Stimulated activated CD4-positive, alpha-beta T cell treated with anti-CD3 and anti-CD28 coated beads, Interleukin-4, amount 100 ng/mL, for 24 hours (primary cell): ENCODE measurements at places on chromosomes 5 and 9.

DNA sequence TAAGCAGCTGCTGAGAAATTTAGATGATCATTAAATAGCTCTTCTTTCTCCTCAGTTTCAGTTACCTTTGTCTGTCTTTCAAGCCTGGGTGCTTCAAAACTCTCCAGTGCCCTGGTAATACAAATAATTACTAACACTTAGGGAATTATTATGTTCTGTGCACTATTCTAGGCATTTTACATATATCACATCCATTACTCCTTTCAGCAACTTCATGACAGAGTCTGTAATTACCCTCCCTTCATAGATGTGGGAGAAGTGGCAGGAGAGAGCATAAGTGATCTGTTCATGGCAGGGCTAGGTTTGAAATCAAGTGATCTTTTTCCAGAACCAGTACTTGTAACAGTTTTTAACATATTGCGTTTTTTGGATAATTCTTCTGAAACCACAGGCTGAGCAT lies 32.0 kb downstream of the MAN2A1 start:
- no peak for DNase-seq

GRCh38 chr5:127299678-127300077 lies 9.1 kb downstream of the MEGF10 start:
- no peak for DNase-seq

GRCh38 chr9:114687034-114687433 lies 5.0 kb upstream of the TEX48 start:
- DNase-seq, result no peak

GRCh38 chr5:140111011-140111858 lies 2.7 kb upstream of the PURA start:
- DNase-seq, result no peak

DNA sequence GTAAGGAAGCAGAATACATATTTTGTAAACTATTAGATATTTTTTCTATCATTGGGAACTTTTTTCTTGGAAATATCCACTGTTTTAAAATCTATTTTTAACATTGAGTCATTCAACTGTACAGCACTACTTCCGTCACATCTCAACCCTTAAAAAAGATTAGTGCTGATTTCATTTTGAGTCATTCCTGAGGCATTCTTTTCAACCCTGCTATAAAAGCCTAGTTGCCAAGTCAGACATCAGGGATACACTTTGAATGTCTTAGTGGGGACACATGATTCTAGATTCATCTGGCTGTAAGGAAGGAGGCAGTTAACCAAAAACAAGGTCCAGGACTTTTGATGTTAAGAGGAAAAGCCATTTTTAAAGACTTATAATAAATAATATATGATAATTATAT lies 160.9 kb downstream of the GIN1 start:
- no peak for DNase-seq

DNA sequence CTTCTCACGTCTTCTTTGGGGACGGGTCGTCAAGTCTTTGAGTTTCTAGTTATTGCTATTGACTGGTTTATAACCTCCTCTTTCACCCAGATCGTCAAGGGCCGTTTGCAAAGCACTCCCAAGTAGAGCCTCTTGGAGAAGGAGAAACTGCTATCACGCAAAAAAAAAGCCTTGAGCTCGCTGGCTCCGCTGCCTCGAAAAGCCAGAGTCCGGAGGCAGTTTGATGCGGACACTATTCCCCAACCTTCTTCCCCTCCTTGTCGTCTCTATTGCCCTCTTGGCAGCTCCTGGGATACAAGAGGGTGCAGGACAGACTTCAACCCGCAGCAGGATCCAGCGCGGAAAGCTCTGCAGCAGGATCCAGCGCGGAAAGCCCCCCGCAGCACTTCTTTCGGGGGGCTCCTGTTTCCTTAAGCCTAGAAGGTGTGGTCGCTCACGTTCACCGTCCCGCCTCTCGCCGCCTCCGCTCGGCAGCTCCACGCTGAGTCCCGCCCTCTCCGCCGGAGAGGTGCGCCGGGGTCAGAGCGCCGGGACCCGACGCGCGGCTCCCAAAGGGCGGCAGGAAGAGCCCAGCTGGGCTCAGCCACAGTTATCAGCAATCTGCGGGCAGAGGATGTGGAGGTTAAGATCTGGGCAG lies at the start of gene PCDHAC1:
TSS of gene PCDHAC1 (plus strand) at position 494 of the 637 bp plus-strand sequence. CDS start 594 bp downstream, outside the sequence.
- DNase-seq, result no peak

DNA sequence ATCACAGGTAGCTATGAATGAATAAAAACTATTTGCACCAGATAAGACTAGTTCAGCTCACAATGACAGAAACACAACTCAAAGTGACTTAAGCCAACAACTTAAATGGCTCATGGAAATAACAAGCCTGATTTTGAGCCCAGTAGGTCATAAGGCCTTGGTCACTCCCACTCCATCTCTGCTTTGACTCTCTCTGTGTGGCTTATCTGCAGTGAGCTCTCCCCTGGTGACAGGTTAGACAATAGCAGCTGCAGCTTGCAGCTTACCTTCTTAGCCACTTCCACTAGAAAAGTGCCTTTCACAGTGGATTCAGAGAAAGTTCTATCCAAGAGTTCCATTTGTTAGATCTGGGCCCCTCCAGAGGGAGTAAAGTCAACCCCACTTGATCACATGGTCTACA lies 315.7 kb downstream of the RAB3C start:
- no peak for DNase-seq

GRCh38 chr5:79582186-79582585 lies 30.1 kb upstream of the TENT2 start:
- no peak for DNase-seq

DNA sequence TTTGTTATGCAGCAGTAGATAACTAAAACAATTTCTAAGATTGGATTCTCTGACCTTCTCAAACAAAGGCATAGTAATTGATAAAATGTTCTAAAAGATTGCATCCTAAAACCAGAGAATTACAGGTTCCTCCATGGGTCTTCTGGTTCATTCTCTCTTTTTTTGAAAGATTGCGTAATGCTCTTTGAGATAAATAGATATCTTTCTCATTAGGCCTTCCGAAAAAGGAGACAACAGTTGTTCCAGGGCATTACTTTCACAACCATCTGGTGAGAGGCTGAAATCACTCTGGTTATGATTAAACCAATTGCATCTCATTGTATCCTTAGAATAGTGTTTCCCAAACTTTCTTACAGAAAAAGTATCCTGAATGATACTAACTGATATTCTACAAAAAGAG lies 174.7 kb upstream of the NREP start:
- no peak for DNase-seq

GRCh38 chr5:151156507-151157420 lies 815 bp downstream of the ANXA6 start:
- DNase-seq, result peak; percentile 39

DNA sequence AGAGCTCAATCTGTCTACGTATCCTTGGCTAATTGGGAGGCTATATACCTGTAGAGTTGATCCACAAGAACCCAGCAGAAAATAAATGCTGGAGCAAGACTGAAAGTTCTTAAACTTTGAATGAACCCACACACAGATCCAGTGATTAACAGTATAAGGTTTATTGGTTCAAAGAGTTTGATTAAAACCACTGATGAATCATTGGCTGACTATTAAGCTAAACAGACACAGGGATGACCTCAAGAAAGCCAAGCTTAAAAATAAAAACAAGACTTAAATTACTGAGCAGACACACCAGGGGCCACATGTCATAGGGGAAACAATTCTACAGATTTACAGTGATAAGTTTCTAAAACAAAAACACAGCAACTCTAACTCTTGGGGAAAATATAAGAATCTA lies 163.6 kb downstream of the SPATA31D1 start:
- no peak for DNase-seq

DNA sequence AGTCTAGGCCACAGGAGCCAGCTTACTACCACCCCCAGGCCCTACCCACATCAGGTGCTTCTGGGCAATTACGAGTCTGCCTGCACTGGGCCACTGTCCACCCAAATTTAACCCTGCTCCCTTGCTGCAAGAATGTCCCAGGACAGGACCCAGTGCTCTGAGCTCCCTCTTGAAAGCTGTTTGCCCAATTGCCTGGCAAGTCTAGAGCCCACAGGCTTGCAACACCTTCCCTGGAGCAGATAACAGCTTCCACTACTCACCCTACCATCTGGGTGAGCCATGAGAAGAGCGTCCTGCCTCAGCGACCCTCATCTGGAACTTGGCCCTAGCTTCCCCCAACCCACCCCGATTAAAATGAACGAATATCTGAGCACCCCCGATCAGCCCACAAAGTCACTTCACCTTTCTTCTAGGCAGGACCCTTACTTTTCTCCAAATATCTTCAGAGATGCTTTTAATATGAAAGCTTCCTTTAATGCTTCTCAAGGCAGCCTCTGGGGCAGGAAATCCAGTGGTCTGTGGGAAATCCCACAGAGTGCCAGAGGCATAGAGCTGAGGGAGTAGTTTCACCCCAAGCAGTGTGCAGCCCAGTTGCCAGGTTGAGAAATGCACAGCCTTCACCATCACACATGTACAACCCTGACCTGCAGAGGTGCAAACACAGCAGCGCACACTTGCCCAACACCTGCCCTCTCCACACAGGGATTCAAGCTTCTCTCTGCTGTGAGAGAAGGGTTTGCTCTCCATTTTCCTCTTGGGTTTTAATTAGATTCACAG lies 10.6 kb downstream of the ACSL6 start:
- DNase-seq, result no peak

DNA sequence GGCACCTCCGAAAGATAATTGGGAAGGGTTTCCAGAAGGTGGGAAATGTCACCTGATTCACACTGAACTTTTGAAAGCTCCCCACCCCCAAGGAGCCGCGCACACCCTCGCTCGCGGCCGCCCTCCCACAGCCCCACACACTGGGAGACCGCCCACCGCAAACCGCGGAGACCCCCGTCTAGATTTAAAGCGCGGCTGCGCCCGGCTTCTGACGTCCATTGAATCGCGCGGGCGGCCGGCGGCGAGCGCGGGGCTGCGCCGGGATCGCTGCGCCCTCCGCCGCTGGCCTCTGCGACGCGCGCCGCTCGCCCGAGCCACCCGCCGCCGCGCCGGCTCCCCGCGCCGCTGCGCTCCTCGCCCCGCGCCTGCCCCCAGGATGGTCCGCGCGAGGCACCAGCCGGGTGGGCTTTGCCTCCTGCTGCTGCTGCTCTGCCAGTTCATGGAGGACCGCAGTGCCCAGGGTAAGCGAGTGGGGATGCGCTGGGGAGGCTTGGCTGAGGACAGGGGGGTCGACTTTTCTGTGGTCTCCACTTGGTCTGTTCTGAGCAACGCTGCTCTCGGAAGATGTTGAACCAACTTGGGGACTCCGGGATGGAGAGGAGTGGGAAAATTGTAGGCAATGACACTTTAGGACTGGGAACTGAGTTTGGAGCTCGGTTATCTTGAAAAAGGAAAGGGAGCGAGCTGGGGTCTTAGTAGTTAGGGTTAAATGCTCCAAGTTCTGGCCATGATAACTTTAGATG lies at the start of gene FST:
TSS of gene FST (plus strand) at position 214 of the 743 bp plus-strand sequence. CDS start at position 377, 163 bp downstream.
- DNase-seq, result no peak

- DNase-seq, result no peak
Measured at GRCh38 chr9:120175031-120175430, 404.9 kb downstream of the CDK5RAP2 start.

DNA sequence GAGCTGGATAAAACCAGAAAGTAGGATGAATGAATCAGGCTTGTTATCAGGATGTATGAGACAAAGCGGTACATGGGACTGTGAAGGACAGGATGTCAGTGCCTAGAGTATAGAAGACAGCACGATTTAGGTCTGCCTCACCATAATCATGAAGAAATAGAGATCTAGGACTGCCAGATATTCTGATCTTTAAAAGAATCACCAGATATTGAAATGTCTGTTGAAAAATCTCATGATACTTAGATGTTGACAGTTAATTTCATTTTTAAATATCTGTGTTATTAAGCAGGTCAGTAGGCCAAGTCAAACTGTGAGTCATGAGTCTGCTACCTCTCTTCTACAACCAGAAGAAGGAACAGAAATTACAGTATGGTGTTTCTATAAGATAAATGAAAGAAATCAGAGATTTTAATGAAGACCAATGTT lies 65.0 kb downstream of the ST8SIA4 start:
- DNase-seq, result no peak

DNA sequence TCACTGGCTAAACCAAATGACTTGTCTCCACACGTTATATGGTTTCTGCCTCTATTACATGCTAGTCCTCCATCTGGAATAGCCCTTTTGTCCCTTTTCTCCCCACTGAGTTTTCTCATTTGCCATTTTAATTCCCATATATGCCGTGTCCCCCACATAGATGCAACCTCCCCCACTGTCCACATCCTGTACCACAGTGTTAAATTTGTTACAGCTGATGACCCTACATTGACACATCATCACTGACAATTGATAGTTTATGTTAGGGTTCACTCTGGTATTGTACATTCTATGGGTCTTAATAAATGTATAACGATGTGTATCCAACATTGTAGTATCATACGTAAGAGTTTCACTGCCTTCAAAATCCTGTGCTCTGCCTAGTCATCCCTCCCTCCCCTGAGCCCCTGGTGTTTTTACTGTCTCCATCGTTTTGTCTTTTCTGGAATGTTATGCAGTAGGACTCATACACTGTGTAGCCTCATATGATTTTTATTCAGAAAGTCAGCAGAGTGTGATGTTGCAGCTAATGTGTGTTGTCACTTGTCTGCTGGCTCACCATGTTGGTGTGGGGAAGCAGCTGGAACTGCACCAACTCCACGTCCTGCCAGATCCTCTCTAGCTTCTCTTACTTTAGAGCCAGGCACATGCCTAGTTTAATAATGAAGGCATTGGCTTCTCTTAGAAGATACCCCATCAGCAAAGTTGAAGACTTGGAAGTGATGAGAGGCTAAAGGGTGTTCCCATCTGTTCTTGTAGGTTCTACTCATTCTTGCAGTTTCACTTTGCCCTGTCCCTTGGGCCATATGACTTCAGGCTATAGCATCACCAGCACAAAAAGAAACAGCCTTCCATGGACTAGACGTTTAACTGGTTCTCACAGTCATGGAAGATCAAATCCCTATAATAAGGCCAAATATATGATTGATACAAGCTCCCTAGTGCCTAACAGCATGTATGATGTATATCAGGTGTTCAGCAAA lies 30.2 kb downstream of the LRRC70 start:
- DNase-seq, result no peak

DNA sequence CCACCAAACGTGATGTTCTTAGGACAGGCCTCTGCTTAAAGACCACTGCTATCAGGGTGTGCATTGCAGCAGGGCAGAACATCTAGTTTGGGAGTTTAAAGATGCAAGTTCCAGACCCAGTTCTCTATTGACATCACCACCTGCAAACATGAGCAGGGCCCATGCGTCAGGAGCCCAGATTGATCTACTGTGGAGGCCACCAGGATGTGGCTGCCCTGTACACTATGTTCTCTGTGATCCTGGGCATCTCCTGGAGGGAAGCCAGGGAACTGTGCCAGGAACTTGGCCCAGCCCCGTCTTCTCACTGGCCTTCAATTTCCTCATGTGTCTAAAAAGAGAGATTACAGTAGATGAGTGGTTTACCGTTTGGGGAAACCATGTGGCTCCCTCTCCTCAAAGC lies 87.1 kb downstream of the PDE6A start:
- no peak for DNase-seq

GRCh38 chr5:140337880-140338279 lies 8.5 kb downstream of the HBEGF start:
- no peak for DNase-seq

- DNase-seq, result no peak
Measured at GRCh38 chr9:134408389-134408788, 82.1 kb downstream of the RXRA start.

- no peak for DNase-seq
Measured at GRCh38 chr5:173907686-173908371, 19.7 kb downstream of the CPEB4 start.

- no peak for DNase-seq
Measured at GRCh38 chr5:171629628-171630349, 155.8 kb upstream of the SMIM23 start.
